ENCODE measurements at places on chromosomes 1 and 21.

GRCh38 chr1:6348511-6349191 is 44.9 kb downstream of the ACOT7 start:
- peak; percentile 43 for DNase-seq
- H3K27me3 ChIP-seq: no peaks in the 10 kb centered on the region
- peak overlapping the region; percentile 53 for H3K27ac ChIP-seq
- peaks cover 20% of the 10 kb centered on the region for H3K4me1 ChIP-seq
- peak overlapping the region; percentile 58 for H3K4me3 ChIP-seq

DNA sequence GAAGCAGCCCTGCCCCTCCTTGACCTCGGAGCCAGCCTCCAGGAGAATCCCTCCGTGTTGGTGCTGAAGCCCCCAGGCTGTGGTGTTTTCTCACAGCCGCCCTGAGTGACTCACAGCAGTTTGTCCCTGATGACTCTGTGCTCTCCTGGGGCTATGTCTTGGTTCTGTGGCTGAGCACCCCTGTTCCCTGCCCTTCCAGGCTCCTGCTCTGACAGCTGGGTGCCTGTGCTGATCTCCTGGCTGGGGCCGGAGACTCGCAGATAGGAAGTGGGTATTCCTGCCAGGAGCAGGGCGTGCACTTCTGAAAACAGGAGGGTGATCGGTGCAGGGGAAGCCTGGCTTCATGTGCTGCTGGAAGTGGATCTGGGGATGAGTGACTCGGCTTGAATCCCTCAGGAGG is 34.5 kb downstream of the POFUT2 start:
- no peak for DNase-seq
- H3K36me3 ChIP-seq: no peaks in the 10 kb centered on the region
- H3K4me3 ChIP-seq: no peak overlapping the region
- H3K27me3 ChIP-seq: peaks cover 9% of the 10 kb centered on the region
- peaks cover 22% of the 10 kb centered on the region for H3K4me1 ChIP-seq
- H3K27ac ChIP-seq: no peak overlapping the region

- H3K4me3 ChIP-seq: no peak overlapping the region
- H3K36me3 ChIP-seq: no peaks in the 10 kb centered on the region
- no peak for DNase-seq
- peaks cover 10% of the 10 kb centered on the region for H3K4me1 ChIP-seq
- peaks cover 35% of the 10 kb centered on the region for H3K27me3 ChIP-seq
These were observed 1.7 kb downstream of the NES start for GRCh38 chr1:156675210-156676113.

DNA sequence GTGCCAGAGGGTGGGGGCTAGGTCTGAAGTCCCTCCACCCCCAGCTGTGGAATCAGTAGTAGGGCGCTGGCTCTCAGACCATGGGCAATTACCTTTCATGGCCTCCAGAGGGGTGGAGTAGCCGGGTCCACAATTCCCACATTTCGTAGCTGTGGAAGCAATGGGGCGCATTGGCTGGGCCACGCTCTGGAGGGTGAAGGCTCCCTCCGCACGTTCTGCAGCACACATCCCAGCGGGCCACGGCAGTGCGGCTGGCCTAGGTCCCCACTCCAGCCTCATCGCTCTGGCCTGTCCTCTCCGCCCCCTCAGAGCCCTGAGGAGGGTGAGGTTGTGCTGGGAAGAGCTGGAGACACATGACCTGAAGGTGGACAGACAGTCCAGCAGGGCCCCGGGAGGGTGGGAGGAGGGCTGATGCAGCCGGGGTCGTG is 2.9 kb downstream of the SELENBP1 start:
- DNase-seq: no peak
- no peak overlapping the region for H3K27ac ChIP-seq
- no peaks in the 10 kb centered on the region for H3K36me3 ChIP-seq

DNA sequence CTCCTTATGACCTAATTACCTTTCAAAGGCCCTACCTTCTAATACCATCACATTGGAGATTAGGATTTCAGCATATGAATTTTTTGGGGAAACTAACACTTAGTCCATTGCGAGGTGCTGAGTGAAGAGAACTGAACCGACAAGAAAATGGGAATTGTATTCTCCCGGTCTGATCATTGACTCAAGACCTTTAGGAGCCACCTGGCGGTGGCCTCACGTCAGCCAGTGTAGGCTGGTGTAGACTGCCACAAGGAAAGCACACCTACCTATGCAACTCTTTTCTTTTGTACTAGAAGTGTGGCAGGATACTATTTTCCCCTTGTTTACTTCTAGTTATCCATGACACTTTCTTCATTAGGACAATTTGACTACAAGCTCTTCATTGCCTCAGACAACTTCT is 333.5 kb upstream of the B3GALT2 start:
- H3K4me1 ChIP-seq: no peaks in the 10 kb centered on the region
- no peaks in the 10 kb centered on the region for H3K36me3 ChIP-seq
- H3K27ac ChIP-seq: no peak overlapping the region
- no peaks in the 10 kb centered on the region for H3K27me3 ChIP-seq
- H3K4me3 ChIP-seq: no peak overlapping the region

DNA sequence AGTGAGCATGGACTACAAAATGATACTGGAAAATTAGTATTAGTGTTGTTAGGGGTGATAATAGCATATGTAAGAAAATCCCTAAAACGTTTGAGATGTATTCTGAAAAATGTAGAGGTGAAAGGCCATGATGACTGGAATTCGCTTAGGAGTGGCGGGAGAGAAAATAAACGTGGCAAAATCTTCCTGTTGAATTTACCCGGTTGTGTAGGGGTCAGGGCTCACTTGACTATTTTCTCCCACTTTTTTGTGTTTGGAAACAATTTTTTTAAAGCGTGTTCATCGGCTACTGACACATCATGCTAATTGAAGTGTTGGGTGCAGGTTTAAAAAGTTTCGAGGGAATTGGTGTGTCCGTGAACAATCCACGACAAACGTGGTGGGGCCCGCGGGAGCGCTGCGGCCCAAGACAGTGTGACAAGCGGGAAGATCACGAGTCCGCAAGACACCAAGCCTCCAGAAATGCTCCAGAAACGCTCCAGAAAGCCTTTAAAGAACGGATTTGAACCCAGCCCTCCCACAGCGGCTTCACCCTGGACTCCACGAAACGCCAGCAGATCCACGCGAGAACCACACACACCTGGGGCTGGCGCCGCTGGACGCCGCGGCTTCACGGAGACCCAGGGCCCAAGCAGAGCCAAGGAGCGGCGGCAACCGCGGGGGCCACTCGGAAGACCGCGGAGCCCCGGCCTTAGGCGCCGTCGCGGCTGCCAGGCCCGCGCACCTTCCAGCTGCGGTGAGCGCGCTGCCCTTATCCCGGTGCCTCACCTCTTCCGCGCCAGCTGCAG is 573 bp downstream of the PSMG1 start:
- peaks cover 24% of the 10 kb centered on the region for H3K4me1 ChIP-seq
- no peaks in the 10 kb centered on the region for H3K27me3 ChIP-seq
- peaks cover 8% of the 10 kb centered on the region for H3K36me3 ChIP-seq
- H3K4me3 ChIP-seq: peak overlapping the region; percentile 81

DNA sequence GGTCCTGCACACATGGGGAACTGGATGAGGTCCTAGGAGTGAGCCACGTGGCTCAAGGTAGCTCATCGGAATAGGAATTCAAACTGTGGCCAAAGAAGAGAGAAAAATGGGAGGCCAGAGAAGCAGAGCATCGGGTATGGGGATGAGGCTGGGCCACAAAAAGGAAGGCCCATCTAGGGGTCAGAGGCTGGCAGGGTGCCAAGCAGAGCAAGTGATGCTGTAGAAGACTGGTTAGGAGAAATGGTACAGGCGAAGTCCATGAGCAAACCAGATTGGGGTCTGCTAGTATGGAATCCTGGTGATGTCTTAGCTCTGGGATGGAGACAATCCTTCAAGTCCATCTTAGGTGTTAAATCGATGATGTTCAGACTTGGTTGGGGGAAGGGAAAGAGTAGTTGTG is 68.0 kb downstream of the TEX35 start:
- H3K4me1 ChIP-seq: no peaks in the 10 kb centered on the region
- H3K4me3 ChIP-seq: no peak overlapping the region
- DNase-seq: no peak
- no peak overlapping the region for H3K27ac ChIP-seq
- H3K27me3 ChIP-seq: no peaks in the 10 kb centered on the region
- no peaks in the 10 kb centered on the region for H3K36me3 ChIP-seq

- DNase-seq: no peak
- no peaks in the 10 kb centered on the region for H3K4me1 ChIP-seq
- H3K4me3 ChIP-seq: no peak overlapping the region
- H3K36me3 ChIP-seq: no peaks in the 10 kb centered on the region
- H3K27me3 ChIP-seq: no peaks in the 10 kb centered on the region
These were observed 33.6 kb downstream of the WLS start for GRCh38 chr1:68198752-68199151.

DNA sequence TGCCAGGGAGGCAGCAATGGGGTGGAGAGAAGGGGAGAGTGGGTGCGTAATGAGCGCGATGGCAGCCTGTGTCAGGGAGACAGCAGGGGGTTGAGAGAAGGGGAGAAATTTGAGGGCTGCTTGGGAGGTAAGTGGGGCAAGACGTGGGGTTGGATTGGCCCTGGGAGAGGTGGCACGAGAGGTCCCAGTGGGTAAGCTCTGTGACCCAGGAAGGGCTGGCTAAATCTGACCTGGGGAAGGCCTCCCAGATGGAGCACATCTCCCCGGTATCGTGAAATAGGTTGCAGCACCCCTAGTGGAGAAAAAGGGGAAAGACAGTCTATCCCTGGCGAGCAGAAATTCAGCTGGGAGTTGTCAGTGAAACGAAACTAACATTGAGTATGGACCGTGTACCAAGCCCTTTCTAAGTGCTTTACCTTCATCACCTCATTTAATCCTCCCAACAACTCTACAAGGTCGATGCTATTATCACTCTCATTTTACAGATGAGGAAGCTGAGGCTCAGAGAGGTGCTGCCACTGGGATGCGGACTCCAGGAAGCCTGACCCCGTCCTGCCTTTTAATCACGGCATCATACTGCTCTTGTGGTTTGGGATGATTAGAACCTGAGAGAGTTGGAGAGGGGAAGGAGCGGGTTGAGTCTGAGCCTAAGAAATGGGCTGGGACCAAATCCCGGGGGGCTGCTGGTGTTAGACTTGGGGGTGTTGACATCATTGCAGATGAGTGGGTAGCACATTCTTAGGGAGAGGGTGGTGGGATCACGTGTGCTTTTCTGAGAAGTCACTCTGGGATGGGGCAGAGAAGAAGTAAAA is 56.6 kb upstream of the RPL11 start:
- peaks cover 14% of the 10 kb centered on the region for H3K4me1 ChIP-seq
- H3K36me3 ChIP-seq: no peaks in the 10 kb centered on the region
- peak overlapping the region; percentile 72 for H3K4me3 ChIP-seq
- peak; percentile 43 for DNase-seq
- no peaks in the 10 kb centered on the region for H3K27me3 ChIP-seq

DNA sequence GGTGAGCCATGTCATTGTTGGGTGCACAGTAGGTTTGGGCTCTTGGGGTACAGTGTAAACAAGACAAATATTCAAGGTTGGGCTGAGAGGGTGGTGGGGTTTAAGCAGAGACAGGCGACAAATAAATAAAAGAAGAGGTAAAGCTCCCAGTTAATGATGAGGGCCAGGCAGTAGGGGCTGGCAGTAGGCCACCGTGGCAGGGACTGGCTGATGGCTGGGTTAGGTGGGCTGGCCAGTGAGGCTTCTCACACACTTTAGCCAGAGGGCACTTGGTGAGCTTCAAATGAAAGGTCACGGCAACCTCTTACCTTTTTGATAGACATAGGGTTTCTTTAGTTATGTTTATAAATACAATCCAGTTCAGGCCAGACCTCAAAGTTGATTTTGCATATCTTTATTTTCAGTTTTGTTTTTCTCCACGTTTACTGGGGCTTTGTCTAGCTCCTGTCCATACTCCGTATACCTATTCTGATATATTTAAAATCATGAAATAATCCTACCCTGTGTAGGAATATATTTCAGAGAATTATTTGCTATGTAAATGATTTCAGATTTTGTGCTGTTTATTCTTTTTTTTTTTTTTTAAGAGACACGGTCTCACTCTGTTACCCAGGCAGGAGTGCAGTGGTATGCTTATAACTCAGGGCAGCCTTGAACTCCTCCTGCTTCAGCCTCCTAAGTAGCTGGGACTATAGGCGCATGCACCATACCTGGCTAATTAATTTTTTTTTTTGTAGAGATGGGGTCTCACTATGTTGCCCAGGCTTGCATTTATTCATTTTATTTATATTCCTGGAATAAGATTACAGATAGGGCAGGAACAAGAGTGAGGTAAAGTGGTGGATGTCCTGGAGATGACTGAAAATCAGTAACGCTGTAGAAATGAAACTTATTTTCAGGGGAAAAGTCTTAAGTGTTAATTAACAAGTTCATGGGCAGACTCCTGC is 122.7 kb downstream of the RYR2 start:
- no peak overlapping the region for H3K4me3 ChIP-seq
- H3K27ac ChIP-seq: no peak overlapping the region
- DNase-seq: no peak
- H3K36me3 ChIP-seq: no peaks in the 10 kb centered on the region
- no peaks in the 10 kb centered on the region for H3K27me3 ChIP-seq

DNA sequence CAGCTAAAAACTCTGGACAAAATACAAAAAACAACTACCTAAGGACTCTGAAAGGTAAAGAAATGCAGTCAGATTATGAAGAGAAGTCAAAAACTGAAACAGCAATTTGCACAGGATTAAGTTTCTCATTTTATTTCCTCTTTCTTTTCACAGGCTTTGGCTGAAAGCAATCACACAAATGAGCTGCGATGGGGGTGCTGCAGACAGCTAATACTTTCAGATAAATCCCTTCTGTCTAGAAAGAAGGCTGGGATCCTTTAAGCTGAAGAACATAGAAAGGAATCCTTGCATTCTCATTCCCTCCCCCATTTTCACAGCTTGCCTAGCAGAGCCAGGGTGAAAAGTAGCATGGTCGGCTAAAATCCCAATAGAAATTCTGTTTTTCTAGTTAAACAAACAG is 32.0 kb upstream of the PRDX6 start:
- H3K27me3 ChIP-seq: no peaks in the 10 kb centered on the region
- H3K36me3 ChIP-seq: peaks cover 8% of the 10 kb centered on the region
- peaks cover 13% of the 10 kb centered on the region for H3K4me1 ChIP-seq
- DNase-seq: no peak

DNA sequence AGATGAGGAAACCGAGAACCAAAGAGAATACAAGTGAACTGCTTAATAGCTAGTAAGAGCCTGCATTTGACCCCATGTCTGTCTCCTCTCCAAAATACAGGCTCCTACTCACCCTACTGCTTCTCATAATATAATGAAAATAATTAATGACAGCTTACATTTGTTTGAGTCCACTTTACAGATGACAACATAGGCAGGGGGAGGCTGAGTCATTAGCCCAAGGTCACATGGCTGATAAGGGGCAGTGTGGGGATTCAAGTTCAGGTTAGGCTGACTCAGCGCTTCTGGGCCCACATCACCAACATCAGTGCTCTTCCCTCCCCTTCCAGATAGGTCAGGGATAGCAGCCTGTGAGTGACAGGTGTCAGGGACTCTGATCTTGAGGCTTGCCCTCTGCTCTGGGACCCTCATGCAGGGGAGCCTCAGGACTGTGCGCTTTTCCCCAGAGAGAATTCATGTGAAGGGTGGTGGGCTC is 16.2 kb downstream of the AZIN2 start:
- no peak overlapping the region for H3K4me3 ChIP-seq
- no peaks in the 10 kb centered on the region for H3K27me3 ChIP-seq
- no peak overlapping the region for H3K27ac ChIP-seq
- no peaks in the 10 kb centered on the region for H3K36me3 ChIP-seq
- DNase-seq: no peak
- peaks cover 48% of the 10 kb centered on the region for H3K4me1 ChIP-seq

Measured in CD8-positive, alpha-beta memory T cell (primary cell).